ENCODE measurements at places on chromosomes 6 and 20. TPM values are rescaled to one million over a fixed set of nuclear protein-coding genes. Genes with fewer than 3 reads are reported as not detected.
A peak's percentile ranks its signal among the peaks of the same experiment; 100 is the strongest.

GRCh38 chr20:51860111-51860882 is 58.0 kb upstream of the SALL4 start:
- DNase-seq, result peak; percentile 82

- no peak for DNase-seq
These were observed 34.1 kb upstream of the SLC35D3 start for GRCh38 chr6:136887953-136888352.

Gene ZNF335
- polyA plus RNA-seq, result 6.9 TPM

Gene FNDC1
- 8.6 TPM for polyA plus RNA-seq

Gene PRDM13
- polyA plus RNA-seq, result not detected

Gene SLC35A1
- 31.4 TPM for polyA plus RNA-seq

All from GM23248 (cell line).